ENCODE measurements at places on chromosomes 3 and 15.
A peak's percentile ranks its signal among the peaks of the same experiment; 100 is the strongest.

DNA sequence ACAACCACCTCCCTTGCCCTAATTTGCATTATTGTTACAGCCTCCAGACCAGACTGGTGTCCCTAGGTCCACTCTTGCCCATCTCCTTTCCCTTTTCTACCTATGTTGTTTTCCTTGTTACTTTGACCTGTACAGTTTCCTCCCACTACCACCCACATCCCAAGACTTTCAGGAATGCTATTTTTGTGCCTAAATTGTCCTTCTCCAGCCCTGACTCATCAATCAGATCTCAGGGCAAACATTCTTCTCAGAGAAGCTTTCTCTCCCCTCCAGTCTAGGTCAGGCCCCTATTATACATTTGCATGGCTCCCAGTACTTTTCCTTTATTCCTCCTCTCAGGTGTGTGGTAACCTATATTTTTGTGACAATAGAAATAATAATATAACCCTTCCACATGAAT lies 241.5 kb downstream of the IGSF11 start:
- no peak for DNase-seq

DNA sequence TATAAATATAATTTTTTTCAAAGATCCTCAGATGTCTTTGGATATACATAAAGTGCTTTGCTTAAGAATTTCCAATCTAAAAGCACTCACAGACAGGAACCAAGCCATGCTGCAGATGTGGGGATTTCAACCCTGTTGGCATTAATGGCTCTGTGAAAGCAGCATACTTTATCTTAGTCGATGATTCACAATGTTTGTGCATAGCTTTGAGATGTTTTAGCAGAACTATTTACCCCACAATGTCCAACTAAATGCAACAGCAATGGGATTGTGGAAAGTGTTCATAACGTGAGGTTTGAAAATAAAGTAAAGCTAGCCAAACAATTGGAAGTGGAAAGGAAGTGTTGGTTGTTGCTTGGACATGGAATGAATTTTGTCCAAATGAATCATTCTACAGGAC lies 371.4 kb downstream of the SOX2 start:
- DNase-seq = no peak

DNA sequence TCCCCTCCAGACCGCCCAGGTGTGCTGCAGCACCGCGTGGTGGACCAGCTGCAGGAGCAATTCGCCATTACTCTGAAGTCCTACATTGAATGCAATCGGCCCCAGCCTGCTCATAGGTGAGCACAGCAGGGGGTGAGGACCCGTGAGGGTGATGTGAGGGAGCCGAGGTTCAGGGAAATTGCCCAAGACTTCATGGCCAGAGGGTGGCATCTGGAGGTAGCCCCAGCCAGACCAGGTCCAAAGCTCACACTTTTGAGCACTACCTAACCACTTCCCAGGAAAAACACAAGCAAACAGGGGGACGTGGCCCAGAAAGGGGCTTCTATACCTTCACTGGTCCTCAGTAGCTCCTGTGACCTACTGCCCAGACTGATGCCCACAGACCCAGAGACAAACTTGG lies 33.8 kb downstream of the NR1I2 start:
- DNase-seq = no peak

- no peak for DNase-seq
Measured at GRCh38 chr3:187586226-187586625, 84.0 kb downstream of the SST start.

DNA sequence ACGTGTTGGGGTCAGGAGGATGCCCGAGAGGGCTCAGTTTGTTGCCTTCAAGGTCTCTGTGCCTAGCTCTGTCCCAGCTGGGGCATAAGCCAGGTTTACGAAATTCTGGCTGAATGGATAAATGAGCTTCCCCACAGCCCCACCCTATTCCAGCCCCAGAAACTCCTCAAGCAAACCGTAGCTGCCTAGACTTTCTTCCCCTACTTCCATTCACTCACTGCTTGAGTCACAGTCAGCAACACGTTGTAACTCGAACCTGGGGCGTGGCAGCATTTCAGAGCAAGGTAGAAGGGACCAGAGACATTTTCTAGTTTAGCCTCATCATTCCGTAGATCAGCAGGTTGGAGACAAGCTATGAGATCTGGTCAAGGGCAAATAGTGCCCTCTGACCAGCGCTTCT lies 24.2 kb downstream of the NMNAT3 start:
- no peak for DNase-seq

DNA sequence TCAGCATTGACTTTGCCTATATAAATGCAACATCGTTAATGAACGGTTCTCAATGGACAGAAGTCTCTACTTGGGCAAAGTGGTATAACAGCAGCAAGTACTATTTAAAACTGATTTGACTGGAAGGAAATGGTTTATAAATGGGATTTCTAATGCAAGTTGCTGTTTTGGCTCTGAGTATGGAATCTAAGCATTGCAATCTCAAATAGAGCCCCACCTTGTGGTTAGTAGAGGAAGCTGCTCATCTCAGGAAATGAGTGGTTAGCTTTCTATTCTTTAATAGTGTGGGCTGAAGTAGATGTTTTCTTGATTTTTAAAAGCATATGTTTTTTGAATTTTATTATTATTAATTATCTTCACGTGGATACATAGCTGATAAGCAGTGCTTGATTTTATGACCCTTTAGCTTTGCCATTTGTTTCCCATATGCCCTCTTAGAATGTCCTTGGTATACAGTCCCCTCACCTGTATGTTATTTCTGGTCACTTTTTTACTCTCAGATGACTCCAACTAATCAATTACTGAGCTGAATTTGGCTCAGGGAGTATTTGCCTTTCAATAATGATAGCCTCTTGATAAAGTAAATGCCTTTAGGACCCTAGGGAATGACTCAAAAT lies 67.1 kb downstream of the OXSM start:
- DNase-seq = no peak

GRCh38 chr3:71495708-71496472 lies 87.6 kb downstream of the FOXP1 start:
- no peak for DNase-seq

DNA sequence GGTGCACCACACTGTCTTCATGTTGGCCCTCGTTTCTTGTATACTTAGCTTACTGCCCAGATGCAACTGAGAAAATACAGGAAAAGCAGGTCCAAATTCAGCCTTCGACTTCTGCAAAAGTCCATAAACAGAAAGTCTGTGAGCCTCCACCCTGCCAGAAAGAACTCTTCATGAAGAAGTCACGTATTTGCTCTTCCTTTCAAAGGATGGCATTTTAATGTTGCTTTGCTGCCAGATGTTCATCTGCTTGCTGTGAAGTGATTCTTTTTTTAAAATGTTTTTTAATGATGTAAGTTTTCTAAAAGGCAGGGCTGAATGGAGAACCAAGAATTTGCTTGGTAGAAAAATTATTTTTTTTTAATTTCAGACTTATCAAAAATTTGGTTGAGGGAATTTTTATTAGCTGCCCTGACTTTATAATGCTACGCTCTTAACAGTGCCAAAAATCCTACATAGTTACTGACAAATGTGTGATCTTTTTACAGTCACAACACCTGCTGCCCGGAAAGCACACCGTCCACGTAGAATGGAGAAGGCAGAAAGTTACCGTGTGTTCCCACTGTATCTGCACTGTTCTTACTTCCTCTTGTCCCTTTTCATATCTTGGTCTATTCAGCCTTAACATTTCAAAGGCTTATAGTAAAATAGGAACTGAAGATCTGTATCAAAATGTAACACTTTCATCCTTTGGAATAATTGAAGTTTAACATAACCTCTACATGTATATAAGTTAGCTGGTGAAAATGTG lies 136.3 kb downstream of the LRRC28 start:
- no peak for DNase-seq

DNA sequence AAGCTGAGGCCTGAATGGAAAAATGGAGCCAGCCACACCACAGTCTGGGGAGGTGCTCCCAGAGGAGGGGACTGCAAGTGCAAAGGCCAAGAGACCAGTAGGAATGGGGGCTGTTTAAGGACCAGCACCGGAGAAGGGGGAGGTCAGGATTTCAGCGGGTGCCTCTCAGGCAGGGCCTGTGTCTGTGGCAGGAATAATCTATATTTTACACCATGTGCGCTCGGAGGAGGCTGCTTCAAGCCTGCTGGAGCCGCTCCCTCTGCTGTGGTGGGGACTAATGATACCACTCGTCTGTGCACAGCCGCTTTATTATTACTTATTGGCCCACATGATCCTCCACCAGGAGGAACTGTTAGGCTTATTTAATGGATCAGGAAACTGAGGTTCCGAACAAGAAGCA lies 45.3 kb downstream of the TPRA1 start:
- DNase-seq = no peak

- DNase-seq = peak; percentile 81
Measured at GRCh38 chr3:40456940-40457823, at the start of gene RPL14. Gene RPL14, plus strand, starts transcription at chr3:40457339. Its CDS starts 133 bp downstream, at chr3:40457472.

DNA sequence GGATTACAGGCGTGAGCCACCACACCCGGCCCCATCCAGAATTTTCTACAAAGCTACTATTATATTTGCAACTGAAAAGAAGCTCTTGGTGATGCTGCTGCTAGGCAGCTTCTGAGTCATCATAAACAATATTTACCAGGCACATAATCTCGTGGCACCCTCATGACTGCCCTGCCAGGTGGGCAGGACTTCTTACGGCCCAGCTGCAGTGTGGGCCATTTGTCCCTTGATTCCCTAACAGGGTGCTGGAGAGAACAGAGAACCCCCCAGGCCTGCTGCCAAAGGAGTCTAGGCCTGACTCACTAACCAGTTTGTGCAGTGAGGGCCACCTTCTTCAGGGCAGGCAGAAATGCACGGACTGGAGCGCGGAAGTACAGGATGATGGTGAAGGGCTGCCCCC lies 4.9 kb downstream of the EPB42 start:
- no peak for DNase-seq

DNA sequence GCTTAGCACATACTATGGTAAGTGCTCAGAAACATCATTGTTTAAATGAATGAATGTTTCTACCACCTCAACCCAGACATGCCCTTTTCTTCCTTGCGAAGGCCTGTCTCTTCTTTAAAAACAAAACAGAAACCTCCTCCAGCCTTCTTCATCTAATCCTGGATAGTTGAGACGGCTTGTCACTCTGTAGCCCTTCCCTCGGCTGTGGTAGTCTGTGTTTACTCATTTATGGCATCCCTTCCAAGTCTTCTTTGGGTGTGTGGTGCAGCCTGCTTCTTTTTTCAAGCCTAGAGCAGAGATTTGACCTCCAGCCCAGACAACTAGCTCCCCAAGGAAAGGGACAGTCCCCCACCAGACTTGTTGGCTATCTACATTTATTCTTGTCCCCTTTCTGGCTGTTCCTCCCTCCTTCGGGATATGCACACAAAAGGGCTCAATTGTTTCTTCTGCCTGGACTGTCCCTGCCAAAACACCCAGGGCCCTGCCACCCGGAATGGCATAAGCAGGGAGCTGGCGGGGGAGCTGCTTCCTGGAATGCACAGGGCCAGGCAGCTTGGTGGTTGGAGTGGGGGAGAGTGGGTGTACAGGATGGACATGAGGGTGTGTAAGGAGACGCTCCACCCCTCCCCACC lies 67.8 kb downstream of the ITGA11 start:
- DNase-seq = no peak

GRCh38 chr3:122994954-122995353 lies 32.6 kb downstream of the SEMA5B start:
- no peak for DNase-seq

DNA sequence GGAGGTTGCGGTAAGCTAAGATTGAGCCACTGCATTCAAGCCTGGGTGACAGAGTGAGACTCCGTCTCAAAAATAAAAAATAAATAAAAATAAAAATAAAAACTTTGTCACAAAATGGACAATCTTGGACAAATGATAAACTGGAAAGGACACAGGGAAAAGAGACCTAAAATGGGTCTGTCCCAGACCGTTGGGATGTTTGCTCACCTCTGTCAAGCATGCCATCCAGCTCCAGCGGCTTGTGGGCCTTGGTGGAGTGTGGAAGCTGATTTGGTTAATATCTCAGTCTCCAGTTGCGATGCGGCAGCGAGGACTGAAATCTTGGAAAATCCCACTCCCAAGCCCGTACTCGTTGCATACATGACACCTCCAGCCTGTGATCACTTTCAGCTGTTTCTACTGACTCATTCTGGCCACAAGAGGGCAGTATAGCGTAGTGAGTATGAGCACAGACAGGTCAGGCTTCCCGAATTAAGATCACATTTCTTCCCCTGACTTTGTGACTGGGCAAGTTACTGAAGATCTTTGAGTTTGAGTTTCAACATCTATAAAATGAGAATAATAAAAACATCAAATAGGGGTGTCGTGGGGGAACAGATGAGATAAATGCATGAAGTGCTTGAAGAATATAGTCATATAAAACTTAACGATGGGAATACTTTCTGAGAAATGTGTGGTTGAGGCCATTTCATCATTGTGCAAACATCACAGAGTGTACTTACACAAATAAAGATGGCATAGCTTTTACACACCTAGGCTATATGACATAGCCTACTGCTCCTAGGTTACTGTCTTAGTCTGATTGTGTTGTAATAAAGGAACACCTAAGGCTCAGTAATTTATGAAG lies 19.6 kb upstream of the MOBP start:
- peak; percentile 57 for DNase-seq

DNA sequence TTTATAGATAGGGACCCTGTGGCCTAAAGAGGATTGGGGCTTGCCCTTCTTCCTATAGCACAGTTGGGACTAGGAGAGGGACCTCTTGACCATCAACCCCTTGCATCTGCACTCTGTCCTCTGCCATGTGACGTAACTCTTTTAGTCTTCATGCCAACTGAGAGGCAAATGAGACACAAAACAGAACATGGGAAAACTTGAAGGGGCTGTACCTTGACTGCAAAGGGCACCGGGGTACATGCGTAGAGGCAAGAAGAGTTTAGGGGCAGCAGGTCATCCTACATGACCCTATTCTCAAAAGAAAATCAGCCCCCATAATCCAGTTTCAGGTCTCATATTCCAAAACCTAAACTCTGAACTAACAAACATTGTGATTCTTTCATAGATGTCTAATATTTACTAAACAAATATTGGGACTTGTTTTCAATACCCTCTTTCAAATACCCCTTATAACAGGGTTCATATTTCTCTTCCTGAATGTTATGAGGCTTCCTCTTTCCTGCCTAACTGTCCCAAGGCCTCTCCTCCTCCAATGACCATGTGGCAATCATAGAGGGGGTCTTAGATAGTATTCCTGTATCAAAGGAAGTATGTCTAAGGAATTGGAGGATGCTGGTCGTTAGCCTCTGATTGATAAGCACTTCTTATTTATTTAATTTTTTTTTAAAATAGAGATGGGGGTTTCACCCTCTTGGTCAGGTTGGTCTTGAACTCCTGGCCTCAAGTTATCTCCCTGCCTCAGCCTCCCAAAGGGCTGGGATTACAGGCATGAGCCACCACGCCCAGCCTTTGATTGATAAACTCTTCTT lies 20.6 kb downstream of the ACKR2 start:
- no peak for DNase-seq

GRCh38 chr15:63250312-63250965 lies 27.0 kb upstream of the APH1B start:
- no peak for DNase-seq

Measured in NCI-H1105 (cell line).